ENCODE measurements at places on chromosomes 5 and 9. TPM values are rescaled to one million over a fixed set of nuclear protein-coding genes. Genes with fewer than 3 reads are reported as not detected.
A peak's percentile ranks its signal among the peaks of the same experiment; 100 is the strongest.

DNA sequence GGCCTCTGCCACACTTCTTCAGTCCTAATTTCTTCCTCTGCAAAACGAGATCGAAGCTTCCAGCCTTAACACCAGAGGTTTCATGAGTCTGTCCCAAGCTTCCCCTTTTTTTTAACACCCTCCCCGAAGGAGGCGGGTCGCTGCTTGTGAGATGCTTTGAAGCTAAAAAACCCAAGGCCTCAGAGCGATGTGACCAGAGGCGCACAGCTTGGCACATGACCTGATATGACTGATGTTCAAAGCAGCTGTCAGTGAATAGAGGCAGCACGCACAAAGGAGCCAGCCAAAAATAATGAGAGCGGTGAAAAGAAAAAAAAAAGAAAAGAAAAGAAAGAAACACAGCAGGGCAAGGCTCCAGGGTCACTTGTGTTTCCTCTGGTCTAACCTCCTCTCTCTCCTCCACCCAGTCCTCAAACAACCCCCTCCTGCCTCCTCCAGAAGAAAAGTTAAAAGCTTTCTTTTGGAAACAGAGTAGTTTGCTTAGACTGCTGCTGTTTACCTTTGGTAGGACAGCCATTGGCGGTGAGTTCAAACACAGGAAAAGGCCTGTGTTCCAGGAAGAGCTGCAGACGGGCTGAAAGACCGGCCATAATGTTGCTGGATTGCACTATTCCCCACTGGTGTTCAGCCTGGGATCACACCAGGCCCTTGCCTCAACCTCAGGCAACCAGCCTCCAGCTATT, 10.9 kb upstream of the ZNF366 start:
- no peaks in the 10 kb centered on the region for H3K27me3 ChIP-seq
- peak; percentile 88 for DNase-seq
- H3K36me3 ChIP-seq: no peaks in the 10 kb centered on the region
- peaks cover 7% of the 10 kb centered on the region for H3K4me1 ChIP-seq
- no peak overlapping the region for H3K4me3 ChIP-seq

DNA sequence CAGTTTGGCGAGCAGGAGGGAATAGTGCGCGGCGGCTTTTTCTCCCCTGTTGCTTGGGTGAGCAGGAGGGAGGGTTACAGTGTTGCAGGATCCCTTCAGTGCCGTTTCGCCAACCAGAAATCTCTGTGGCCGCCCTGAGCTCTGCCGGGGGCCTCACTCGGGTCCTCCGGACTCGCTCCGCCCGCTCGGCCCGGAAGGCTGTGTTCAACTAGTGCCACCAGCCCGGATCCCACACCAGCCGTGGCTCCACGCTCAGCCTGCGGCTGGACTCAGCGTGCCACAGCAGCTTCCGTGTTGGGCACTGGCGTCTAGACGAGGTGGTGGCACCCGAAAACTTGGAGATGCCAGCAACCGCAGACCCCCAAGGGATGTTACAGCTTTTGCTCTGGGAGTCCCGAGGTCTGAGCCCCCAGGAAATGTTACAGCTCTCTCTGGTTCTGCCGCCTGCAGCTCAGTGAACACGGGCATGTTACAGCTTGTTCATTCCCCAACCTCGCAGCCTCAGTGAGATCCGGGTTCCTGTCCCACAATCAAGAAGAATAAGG, 16.0 kb upstream of the OR13C9 start:
- H3K4me1 ChIP-seq: no peaks in the 10 kb centered on the region
- H3K27ac ChIP-seq: no peak overlapping the region
- H3K4me3 ChIP-seq: no peak overlapping the region
- DNase-seq: peak; percentile 74
- no peaks in the 10 kb centered on the region for H3K36me3 ChIP-seq

GRCh38 chr5:116507941-116508655, 66.5 kb downstream of the SEMA6A start:
- H3K27me3 ChIP-seq: no peaks in the 10 kb centered on the region
- no peak overlapping the region for H3K4me3 ChIP-seq
- H3K36me3 ChIP-seq: no peaks in the 10 kb centered on the region
- no peak overlapping the region for H3K27ac ChIP-seq

The RNF224 gene
- total RNA-seq: not detected

GRCh38 chr5:181243018-181243563, 615 bp downstream of the RACK1 start:
- no peaks in the 10 kb centered on the region for H3K27me3 ChIP-seq
- peaks cover 11% of the 10 kb centered on the region for H3K36me3 ChIP-seq
- peak overlapping the region; percentile 76 for H3K4me3 ChIP-seq
- no peak for DNase-seq

DNA sequence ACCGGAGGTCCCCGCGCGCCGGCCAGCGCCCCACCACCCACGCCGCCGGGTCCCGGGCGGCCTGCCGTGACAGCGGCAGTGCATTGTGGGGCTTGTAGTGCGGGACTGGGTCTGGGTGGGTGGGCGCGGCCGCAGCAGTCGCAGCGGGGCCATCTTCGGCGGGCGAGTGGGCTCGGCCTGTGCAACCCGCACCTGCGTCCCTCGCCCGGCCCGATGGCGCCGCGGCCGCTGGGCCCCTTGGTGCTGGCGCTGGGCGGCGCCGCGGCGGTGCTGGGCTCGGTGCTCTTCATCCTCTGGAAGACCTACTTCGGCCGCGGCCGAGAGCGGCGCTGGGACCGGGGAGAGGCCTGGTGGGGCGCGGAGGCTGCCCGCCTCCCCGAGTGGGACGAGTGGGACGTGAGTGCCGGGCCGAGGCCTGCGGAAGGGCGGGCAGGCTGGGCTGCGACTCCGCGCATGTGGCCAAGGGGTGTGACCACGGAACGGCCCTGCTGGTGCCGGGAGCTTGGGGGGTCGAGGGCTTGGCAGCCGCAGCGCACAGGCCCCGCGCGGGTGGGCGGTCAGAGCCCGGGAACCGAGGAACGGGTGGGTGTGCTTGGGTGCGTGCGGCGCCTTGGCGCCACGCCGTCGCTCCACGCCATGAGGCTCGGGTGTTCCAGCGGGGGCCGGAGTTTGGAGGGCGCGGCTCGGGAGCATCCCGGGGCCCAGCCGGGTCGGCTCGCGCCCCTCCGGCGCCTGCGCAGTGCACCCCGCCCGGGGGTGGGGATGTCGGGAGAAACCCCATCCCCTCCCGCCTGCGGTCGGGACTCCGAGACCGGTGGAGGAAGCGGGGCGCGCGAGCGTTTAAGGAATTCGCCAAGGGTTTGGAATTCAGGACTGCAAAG, at the start of gene ARL10:
Gene ARL10, plus strand, starts transcription at position 137 of the 881 bp plus-strand sequence. Its CDS starts 77 bp downstream, at position 214.
- H3K27me3 ChIP-seq: no peaks in the 10 kb centered on the region
- peak; percentile 75 for DNase-seq
- peak within 1 kb of the TSS; percentile 28 for H3K27ac ChIP-seq
- no peaks in the 10 kb centered on the region for H3K4me1 ChIP-seq
- peak within 1 kb of the TSS; percentile 46 for H3K4me3 ChIP-seq
- no peaks in the 10 kb centered on the region for H3K36me3 ChIP-seq
